Activated naive CD4-positive, alpha-beta T cell (primary cell): ENCODE measurements at places on chromosomes 7 and 10.

- no peak for DNase-seq
Measured at GRCh38 chr10:22246680-22247391, 29.0 kb upstream of the EBLN1 start.

DNA sequence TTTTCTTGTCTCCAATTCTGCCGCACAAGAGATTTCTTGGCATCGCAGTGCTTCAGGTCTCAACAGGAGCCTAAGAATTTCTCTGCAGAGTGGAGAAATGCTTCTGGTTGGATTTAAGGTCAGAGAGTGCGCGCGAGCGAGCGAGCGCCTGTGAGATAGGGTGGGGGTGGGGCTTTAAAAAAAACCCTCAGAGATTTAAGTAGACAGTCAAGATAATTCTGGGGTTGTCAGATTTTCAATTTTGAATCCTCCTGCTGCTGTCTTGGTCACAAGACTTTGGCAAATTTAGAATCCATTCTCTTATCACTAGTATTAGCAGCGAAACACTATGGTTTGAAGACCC lies 49.7 kb downstream of the CPEB3 start:
- DNase-seq, result no peak

- no peak for DNase-seq
Measured at GRCh38 chr10:37760817-37761216, 96.6 kb downstream of the ZNF248 start.

DNA sequence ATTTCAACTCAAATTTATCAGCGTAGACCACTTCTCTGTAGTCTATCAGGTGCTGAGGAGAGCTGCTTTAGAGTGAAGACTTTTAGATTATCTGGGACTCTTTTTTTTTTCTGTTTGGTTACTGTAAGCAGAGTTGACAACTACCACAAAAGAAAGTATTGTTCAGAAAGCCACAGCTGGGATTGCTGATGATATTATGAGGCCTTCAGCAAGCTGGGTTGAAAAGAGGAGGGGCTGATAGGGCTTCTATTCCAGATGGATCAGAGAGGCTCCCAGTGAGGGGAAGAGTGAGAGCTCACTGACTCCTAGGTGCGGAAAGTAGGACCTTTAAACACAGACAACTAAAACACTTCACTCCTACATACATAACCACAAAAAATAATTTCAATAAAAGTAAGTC lies 188.5 kb upstream of the FERD3L start:
- DNase-seq, result no peak

GRCh38 chr10:115963848-115964247 lies 309.2 kb downstream of the GFRA1 start:
- DNase-seq, result no peak
